ENCODE measurements at places on chromosomes 6 and 20.
A peak's percentile ranks its signal among the peaks of the same experiment; 100 is the strongest.

- peak; percentile 65 for DNase-seq
Observed at GRCh38 chr6:139925894-139926641, 551.6 kb upstream of the CITED2 start.

DNA sequence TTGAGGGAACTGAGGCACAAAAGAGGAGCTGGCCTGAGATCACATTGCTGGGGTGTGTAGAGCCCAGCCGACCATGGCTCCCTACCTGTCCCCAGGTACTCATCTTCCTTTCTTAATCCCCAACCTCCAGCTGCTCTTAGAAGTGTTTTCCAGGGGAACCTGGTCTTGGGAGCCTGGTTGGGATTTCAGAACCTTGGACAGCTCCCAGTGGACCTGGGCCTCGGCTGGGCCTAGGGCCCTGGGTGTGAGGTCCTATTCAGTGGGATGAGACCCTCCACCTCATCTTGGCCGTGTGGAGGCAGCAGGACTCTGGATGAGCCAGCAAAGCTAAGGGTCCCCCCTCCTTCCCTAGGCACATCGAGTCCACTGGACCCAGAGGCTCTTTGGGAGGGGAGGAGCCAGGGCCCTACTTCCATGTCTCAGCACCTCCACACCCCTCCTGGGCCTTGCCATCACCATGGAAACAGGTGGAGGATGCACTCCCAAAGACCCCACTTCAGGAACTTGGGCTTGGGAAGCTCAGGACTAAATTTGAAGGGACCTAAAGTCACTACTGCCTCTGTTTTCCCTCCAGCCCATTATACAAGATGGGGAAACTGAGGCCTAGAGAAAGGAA, 38.5 kb downstream of the DLGAP4 start:
- peak; percentile 69 for DNase-seq

- DNase-seq = peak; percentile 92
Observed at GRCh38 chr6:146546443-146547043, 2.9 kb downstream of the RAB32 start.

GRCh38 chr6:52876056-52876787, 33.3 kb downstream of the GSTA3 start:
- peak; percentile 10 for DNase-seq

- no peak for DNase-seq
Observed at GRCh38 chr6:24664046-24664987, 2.4 kb downstream of the TDP2 start.

- DNase-seq = no peak
Observed at GRCh38 chr6:36018339-36018738, 6.1 kb downstream of the SLC26A8 start.

- DNase-seq = no peak
Observed at GRCh38 chr6:150579611-150580010, 20.1 kb upstream of the PLEKHG1 start.

DNA sequence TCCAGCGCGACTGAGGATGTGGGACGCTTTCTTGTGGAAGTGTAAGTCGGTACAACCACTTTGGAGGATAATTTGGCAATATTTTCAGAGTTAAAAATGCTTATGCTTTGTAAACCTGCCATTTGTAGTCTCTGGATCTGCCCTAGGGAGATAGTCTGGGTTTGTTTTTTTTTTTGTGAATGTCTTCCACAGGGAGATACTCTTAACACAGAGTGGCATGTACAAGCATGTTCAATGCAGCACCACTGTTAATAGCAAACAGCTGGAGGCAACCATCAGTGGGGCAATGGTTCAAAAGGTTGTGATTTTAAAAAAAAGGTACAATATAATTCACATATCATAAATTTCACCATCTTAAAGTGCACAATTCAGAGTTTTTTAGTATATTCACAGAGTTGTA, 22.4 kb downstream of the SLC9A8 start:
- DNase-seq = no peak

- peak; percentile 7 for DNase-seq
Observed at GRCh38 chr6:15017261-15017660, 228.6 kb upstream of the JARID2 start.

DNA sequence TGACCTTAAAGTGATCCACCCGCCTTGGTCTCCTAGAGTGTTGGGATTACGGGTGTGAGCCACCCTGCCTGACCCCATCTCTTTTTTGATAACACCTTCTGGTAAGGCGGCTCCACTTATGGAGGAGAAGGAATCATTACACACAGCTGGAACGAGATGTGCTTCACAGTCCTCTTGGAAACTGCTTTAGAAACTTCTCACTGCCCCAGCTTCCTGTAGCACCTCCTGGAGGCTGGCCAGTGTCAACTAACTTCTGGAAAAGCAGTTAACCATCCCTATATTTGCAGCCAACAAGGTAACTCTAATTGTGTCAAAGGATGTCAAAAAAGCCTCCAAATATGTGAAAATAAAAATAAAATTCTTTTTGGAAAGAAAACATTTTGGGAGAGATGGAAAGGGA, 48.8 kb upstream of the BCLAF1 start:
- no peak for DNase-seq

GRCh38 chr20:43953919-43954592, 39.4 kb downstream of the TOX2 start:
- DNase-seq = no peak

DNA sequence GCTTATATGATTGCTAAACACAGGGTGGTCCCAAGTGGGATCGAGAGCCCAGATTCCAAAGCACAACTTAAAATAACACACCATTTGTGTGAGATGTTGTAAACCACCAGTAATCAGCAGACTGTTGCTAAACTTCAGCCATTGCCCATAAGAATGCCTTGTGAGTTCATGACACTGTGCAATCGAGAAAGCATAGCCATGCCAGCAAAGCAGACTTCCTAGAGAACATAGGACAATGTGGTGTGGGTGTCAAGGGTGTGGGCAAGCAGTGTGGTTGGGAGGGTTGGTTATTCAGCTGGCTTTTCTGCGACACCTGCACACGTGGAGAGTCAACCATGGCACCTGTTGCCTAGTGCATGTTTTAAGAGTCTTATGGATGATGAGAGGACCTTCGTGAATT, 16.1 kb upstream of the CALHM6 start:
- no peak for DNase-seq

DNA sequence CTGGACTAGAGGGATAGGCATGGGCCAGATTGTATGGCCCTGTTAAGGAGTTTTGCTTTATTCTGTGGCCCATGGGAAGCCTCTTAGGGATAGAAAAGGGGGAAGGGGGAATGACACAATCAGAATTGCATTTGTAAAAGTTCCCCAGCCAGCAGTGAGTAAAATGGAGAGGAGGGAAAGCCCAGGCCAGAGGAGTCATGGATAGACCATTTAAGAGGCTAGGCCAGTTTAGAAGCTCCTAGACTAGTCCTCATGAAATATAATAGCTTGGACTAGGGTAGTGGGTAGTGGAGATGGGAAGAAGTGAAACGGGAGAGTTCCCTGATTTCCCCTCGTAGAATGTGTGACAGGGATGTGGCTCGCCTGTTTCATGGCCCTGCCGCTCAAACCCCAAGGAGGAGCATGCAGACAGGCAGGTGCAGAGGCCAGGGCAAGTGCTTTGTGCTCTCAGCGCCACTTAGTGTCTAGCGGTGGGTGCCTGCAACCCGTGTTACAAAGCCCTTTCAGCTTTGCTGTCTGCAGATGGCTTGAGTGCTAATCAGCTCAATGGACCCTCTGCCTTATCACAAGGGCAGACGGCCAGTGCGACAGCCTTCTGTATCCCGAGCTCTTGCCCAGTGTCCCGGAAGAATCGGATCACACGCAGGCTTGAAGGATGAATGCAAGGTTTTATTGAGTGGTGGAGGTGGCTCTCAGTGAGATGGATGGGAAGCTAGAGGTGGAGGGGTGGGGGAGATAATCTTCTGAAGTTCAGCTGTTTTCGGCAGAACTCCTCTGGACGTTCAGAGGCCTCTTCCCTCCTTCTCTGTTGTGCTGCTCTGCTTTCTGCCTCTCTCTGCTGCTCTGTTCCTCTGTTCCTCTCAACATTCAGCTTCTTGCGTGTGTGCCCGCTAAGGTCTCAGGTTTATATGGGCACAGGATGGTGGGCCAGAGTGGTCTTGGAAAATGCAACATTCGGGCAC, 141.1 kb downstream of the CEP57L1 start:
- no peak for DNase-seq

- no peak for DNase-seq
Observed at GRCh38 chr6:117167520-117168271, 97.7 kb upstream of the VGLL2 start.

DNA sequence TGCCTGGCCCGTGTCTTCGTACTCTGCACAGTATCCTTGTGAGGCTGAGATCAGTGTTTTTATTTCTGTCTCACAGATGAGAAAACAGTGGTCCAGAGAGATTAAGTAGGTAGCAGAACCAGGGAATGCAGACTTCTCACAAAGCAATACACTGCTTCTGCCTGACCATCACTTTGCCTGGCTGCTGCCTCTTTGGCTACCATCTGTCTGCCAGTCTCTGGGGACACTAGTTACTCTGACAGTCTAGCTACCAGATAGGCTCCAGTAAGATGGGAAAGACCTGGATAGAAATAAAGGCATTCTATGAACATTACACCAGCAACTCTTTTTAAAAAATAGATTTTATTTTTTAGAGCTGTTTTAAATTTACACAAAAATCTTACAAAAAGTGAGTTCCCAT, 96.9 kb downstream of the PHACTR3 start:
- DNase-seq = no peak

GRCh38 chr20:36439040-36439730, 102.1 kb upstream of the MYL9 start:
- peak; percentile 65 for DNase-seq

GRCh38 chr6:157035546-157035945, 258.4 kb downstream of the ARID1B start:
- no peak for DNase-seq

GRCh38 chr6:112367628-112368027, 20.5 kb downstream of the RFPL4B start:
- no peak for DNase-seq

DNA sequence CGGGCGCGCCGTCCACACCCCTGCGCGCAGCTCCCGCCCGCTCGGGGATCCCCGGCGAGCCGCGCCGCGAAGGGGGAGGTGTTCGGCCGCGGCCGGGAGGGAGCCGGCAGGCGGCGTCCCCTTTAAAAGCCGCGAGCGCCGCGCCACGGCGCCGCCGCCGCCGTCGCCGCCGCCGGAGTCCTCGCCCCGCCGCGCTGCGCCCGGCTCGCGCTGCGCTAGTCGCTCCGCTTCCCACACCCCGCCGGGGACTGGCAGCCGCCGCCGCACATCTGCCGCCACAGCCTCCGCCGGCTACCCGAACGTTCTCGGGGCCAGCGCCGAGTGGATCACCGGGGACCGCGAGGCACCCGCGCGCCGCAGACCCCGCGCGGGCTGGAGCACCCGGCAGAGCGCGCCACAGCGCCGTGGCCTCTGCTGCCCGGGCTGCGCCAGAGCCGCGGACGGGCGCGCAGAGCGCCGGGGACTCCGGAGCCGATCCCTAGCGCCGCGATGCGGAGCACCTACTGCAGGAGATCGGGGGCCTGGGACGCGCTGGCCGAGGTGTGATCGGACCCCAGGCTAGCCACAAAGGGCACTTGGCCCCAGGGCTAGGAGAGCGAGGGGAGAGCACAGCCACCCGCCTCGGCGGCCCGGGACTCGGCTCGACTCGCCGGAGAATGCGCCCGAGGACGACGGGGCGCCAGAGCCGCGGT, at the start of gene BMP2:
Gene BMP2 (plus strand): TSS at position 151 of the 692 bp plus-strand sequence. CDS start 2,441 bp downstream, outside the sequence.
- peak; percentile 64 for DNase-seq

DNA sequence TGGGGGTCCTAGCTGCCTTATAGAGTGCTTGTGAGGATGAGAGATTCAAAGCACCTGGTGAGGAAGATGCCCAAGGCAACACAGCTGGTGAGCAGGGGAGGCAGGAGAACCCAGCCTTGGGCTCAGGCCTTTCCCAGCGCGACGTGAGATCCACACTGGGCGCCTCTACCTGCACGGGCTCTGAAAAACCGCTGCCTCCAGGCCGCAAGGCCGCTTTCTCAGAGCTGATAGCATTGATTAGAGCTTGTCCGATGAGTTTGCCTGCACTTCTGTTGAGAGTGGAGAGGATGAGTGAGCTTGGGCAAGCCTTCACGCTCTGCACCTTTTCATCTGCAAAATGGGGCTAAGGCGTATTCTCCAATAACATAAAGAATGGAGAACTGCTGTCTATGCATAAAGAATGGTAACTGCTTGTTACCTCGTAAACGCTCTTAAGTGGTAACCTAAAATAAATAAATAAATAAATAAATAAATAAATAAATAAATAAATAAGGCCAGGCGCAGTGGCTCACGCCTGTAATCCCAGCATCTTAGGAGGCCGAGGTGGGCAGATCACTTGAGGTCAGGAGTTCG, 916 bp downstream of the PABPC1L start:
- DNase-seq = no peak

- DNase-seq = peak; percentile 69
Observed at GRCh38 chr6:55617272-55617671, 38.3 kb upstream of the HMGCLL1 start.

- no peak for DNase-seq
Observed at GRCh38 chr6:132122871-132123270, 171.7 kb upstream of the CCN2 start.

DNA sequence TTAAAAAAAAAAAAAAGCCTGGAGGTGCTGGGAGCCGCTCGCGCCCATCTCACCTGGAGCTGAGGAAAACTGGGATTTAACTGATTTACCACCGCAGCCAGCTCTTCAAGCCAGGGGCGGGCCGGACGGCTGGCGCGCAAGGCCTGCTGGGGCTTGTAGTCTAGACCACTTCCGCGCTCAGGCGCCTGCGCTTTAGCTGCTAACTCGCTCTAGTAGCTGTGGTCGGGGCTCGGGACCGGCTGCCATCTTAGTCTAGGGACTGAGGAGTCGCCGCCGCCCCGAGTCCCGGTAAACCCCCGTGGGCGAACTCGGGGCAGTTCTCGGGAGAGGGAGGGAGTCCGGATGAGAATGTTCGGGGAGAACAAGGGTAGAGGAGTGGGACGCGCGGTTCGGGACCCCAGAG, at the start of gene ITCH:
Gene ITCH (plus strand): TSS at position 212 of the 403 bp plus-strand sequence. CDS start 30,539 bp downstream, outside the sequence.
- DNase-seq = peak; percentile 95

DNA sequence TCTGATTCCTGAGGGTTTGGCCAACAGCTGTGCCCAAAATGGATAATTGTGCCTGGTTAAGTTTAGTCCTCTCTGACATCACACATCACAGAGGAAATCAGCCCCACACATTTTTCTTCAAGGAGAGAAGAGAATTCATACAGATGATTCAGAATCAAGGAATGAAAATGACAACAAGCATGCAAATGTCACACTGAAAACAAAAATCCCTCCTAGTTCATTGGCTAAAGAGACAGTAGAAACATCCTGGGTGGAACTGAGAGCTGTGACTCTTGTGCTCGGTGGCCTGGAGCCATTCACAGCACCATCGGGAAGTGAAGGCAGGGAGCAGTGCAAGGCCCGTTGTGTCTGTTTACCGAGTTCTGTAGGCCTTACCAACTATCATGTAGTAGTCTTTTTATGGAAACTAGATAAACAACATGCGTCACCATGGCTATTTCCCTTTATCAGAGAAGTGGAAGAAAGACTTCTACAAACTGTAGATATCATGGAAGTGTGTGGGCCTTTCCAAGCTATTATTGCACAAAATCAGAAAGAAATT, 81.7 kb upstream of the TENT5A start:
- DNase-seq = peak; percentile 86
